CD4-positive, alpha-beta memory T cell (primary cell): ENCODE measurements at places on chromosomes 7 and 10. TPM values are rescaled to one million over a fixed set of nuclear protein-coding genes. Genes with fewer than 3 reads are reported as not detected.

STEAP1B gene
- not detected for total RNA-seq

CLCN1 gene
- not detected for total RNA-seq

UROS gene
- total RNA-seq, result 41.3 TPM

ADAM12 gene
- 0.30 TPM for total RNA-seq

GHRHR gene
- not detected for total RNA-seq

SPOCK2 gene
- 556 TPM for total RNA-seq

ITIH2 gene
- not detected for total RNA-seq

IL2RA gene
- 17.1 TPM for total RNA-seq

FGL2 gene
- total RNA-seq, result 4.5 TPM

VAX1 gene
- total RNA-seq, result not detected

CDC14C gene
- total RNA-seq, result not detected

MYL7 gene
- not detected for total RNA-seq

PLA2G12B gene
- total RNA-seq, result not detected

CHRM2 gene
- not detected for total RNA-seq

ARL4A gene
- total RNA-seq, result 12.9 TPM

KCND2 gene
- total RNA-seq, result not detected

SCD gene
- 0.61 TPM for total RNA-seq

COBL gene
- total RNA-seq, result not detected

TET1 gene
- total RNA-seq, result 1.4 TPM

GRID2IP gene
- total RNA-seq, result 0.47 TPM

ADARB2 gene
- total RNA-seq, result 13.5 TPM

SLC16A9 gene
- total RNA-seq, result not detected

UTF1 gene
- not detected for total RNA-seq

SFTPA1 gene
- total RNA-seq, result not detected

HOXA5 gene
- not detected for total RNA-seq

ERVW-1 gene
- total RNA-seq, result 0.12 TPM

ANXA8 gene
- total RNA-seq, result not detected

FXYD4 gene
- total RNA-seq, result not detected

OPALIN gene
- not detected for total RNA-seq

CYP2E1 gene
- total RNA-seq, result 2.8 TPM

NODAL gene
- total RNA-seq, result not detected

SFRP5 gene
- total RNA-seq, result not detected

LRRC17 gene
- 0.52 TPM for total RNA-seq

VWA2 gene
- not detected for total RNA-seq

ELMO1 gene
- total RNA-seq, result 131 TPM
